ENCODE measurements at places on chromosomes 5 and 9.

DNA sequence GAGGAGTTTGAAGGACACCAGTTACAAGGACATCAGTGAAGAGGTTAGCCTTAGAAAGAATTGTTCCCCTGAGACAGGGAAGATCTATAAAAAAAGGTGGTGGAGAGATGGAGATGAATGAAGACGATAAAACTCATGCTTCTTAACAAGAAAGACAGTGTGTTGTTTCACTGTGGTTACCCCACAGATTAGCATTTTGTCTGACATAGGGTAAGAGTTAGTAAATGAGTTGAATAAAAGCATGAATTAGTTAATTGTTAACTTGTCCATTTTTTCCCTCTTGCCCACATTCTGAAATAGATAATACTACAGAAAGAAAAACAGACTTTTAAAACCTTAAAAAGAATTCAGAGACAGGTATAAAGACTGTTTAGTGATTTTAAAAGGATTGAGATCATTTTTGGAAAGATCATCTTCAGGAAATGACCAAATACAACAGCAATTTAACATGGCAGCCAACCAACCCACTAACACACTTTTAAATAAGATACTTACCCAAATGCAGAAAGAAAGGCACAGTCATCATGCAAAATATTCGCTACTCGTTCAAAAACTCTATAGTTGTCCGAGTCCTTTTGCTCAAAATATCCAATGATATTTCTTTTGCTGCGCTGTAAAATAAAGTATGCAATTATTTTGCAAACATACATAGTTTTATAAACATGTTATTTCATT, 78.5 kb downstream of the ERP44 start:
- DNase-seq: no peak

GRCh38 chr5:168334695-168335094, 43.2 kb downstream of the WWC1 start:
- DNase-seq: peak; percentile 81

GRCh38 chr5:163880302-163880701, 374.9 kb downstream of the MAT2B start:
- no peak for DNase-seq

DNA sequence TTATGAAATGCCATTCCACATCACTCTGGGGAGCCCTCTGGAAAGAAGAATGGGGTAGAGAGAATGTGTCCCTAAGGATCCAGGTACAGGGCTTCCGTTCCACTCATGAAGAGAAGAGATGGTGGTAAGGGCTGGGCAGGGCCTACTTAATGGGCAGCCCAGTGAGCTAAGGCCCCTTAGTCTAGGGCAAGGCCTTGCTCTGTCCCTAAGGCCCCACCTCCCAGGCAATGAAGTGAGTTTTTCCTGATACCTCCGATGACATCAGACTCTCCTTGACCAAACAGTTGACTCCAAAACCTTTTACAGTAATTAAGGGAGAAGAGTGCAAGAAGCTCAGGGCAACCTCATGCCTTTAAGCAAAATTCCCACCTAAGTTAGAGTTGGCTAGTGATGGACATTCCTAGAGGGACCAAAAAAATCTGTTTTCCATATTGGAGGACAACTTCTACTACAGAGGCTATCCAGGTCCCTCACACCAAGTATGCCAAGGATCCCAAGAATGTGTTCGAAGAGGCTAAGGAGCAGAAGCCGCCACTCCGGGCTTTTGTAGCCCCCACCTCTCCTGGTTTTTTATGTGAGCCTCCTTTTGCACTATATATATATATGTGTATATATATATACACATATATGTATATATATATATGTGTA, 5.9 kb downstream of the KLF9 start:
- no peak for DNase-seq

DNA sequence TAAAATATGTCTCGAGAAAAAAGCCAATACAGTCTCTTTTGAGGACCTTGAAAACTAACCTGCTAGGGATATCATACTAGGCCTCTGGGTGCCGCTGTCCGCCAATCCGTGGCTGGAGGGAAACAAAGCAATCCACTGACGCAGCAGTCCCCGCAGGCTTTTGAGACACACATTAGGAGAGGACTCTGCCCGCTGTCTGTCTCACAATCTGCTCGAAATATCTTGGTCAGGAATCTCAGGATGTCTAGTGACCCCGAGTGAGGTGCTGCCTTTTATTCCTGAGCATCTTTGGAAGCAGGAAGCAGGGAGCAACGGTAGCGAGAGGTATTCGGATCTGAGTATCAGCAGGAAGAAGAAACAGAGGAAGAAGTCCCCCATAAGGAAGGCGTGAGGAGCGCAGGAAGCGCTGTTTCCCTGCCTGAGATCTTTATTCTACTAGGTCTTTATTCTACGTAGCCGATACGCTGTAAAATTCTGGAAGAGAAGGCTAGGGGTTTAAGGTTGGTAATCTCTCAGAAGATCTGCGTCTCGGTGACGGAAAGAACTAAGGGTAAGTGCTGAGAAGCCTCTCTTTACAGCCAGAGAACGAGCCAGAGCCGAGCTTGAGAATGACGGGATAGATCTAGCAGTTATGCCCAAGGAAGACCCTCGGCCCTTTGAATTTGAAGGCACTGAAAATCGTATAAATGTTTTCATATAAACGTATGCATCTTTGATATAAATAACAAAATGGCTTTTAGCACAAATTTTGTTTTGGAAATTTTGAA, 4.0 kb upstream of the PCDHGA1 start:
- DNase-seq: peak; percentile 73

DNA sequence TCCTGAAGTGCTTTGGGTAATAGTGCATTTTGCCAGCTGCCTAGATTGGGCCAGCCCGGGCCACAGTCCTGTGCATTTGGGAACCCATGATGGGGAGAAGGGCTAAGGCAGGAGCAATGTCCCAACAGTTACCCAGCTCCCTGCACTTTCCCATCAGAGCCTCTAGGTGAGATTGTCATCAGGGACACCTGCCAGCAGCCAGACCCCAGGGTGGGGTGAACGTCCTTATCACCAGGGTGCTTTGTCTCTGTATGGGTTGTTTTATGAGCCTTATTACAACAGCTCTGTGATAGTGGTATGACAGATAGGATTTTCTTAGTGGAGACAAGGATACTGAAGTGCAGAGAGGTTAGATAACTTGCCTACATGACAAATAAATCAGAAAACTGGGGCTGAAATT, 365.7 kb downstream of the OSTF1 start:
- no peak for DNase-seq

GRCh38 chr5:33270671-33271070, 170.1 kb upstream of the TARS1 start:
- no peak for DNase-seq

DNA sequence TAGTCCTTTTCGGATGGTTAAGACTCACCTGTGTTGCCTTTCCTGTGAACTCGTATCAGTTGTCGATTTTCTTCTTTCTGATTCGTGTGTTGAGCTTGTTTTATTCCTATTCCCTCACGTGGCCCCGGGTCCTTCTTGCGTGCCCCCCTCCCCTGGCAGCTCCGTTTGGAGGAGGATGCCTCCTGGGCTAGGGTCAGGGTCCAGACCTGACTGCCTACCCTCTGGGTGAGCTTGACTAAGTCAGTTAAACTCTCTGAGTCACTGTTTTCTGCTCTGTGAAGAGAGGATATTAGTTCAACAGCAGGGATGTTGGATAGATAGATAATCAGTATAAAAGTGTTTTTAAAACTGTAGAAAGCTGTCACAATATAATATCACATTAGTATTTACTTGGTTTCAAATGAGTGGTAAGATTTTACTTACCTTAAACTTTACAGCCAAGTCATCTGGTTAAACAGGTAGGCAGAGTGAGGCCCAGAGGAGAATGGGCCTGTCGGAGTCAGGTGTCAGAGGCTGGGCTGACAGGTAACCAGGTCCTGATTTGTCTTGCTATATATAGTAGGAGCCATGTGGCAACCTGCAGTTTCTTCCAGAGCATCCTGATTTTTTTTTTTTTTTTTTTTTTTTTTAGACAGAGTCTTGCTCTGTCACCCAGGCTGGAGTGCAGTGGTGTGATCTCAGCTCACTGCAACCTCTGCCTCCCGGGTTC, 24.2 kb downstream of the PPARGC1B start:
- no peak for DNase-seq

- no peak for DNase-seq
These were observed 23.6 kb downstream of the COL27A1 start for GRCh38 chr9:114178756-114179450.

- DNase-seq: no peak
These were observed 710.8 kb upstream of the WWC1 start for GRCh38 chr5:167580608-167581007.

GRCh38 chr9:132241483-132241839, 79.6 kb downstream of the NTNG2 start:
- DNase-seq: no peak

- peak; percentile 72 for DNase-seq
These were observed 929 bp downstream of the SH3PXD2B start for GRCh38 chr5:172453206-172453985.

DNA sequence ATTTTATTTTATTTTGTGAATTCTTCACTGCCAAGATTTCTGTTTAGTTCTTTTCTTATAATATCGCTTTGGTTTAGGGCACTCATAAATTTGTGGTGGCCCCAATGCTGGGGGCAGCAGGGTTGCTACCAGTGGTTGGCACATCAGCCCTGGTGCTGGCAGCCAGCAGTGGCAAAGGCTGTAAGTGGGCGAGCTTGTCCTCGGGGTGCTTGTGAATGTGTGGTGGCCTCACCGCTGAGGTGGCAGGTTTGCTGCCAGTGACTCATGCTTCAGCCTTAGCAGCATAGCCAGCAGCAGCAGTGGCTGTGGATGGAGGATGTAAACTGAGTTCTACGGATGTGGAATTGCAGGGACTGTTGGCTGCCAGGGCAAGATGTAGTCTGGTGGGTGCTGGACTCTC, 262.9 kb upstream of the DMAC1 start:
- no peak for DNase-seq

- DNase-seq: no peak
These were observed 338.4 kb upstream of the TRPC7 start for GRCh38 chr5:136703706-136704105.

GRCh38 chr5:60372786-60373185, 327.2 kb downstream of the DEPDC1B start:
- DNase-seq: no peak

- no peak for DNase-seq
These were observed 159.6 kb upstream of the TBCA start for GRCh38 chr5:77935506-77936364.

- DNase-seq: no peak
These were observed 1.5 kb downstream of the LTC4S start for GRCh38 chr5:179795049-179795862.

- DNase-seq: no peak
These were observed 54.0 kb downstream of the SECISBP2 start for GRCh38 chr9:89372230-89372816.
